Liver (tissue), 10 donors: ENCODE measurements at places on chromosomes 5 and 9.
A peak's percentile ranks its signal among the peaks of the same experiment; 100 is the strongest.

DNA sequence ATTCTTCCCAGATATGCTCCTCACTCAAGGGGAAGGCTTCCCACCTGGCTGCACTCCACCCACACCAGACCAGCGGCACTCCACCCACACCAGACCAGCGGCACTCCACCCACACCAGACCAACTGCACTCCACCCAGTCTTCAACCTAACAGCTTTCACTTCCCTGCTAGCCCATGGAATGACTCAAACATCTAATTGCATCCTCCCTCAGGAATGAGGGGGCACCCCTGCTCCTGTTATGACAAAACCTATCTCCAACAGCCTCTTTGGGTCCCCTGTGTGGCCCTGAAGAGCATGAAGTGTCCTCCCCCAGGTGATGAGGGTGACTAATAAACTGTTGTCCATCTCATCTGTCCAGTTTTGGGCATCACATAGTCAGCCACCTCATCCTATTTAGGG, 556.6 kb upstream of the TUSC1 start:
- no peak overlapping the region for H3K4me3 ChIP-seq
- H3K4me1 ChIP-seq = no peaks in the 10 kb centered on the region
- no peaks in the 10 kb centered on the region for H3K36me3 ChIP-seq
- no peak for DNase-seq
- H3K27ac ChIP-seq = no peak overlapping the region

DNA sequence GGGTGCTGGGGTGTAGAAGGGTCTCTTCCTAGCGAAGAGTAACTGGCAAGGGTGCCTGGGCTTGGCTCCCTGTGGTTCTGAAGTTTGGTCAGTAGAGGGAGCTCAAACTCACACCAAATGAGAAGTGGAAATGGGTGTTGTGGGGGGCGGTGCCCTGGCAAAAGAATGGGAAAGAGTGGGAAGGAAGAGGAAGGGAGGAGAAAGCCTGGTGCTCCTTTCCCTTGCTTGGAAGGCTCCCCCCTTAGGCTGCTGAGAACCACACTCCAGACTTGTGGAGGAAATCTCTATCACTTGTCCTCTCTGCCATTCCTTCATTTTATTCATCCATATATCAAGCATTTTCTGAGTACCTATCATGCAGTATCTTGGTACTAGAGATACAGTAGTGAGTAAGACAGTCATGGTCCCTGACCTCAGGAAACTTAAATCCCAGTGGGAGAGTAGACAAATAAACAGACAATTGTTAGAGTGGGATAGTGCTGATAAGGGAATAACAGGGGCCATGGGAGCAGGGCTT, 13.0 kb downstream of the SLC4A9 start:
- H3K4me1 ChIP-seq = no peaks in the 10 kb centered on the region
- no peaks in the 10 kb centered on the region for H3K36me3 ChIP-seq
- peak; percentile 65 for DNase-seq
- H3K27ac ChIP-seq = no peak overlapping the region
- no peak overlapping the region for H3K4me3 ChIP-seq
- no peaks in the 10 kb centered on the region for H3K27me3 ChIP-seq

GRCh38 chr5:19855031-19855430, 133.0 kb downstream of the CDH18 start:
- DNase-seq = no peak
- no peak overlapping the region for H3K27ac ChIP-seq
- no peaks in the 10 kb centered on the region for H3K27me3 ChIP-seq
- no peaks in the 10 kb centered on the region for H3K36me3 ChIP-seq

- no peaks in the 10 kb centered on the region for H3K27me3 ChIP-seq
- peaks cover 3% of the 10 kb centered on the region for H3K4me1 ChIP-seq
- no peaks in the 10 kb centered on the region for H3K36me3 ChIP-seq
- H3K4me3 ChIP-seq = no peak overlapping the region
- DNase-seq = no peak
These were observed 63.8 kb downstream of the SNCAIP start for GRCh38 chr5:122375801-122376200.

DNA sequence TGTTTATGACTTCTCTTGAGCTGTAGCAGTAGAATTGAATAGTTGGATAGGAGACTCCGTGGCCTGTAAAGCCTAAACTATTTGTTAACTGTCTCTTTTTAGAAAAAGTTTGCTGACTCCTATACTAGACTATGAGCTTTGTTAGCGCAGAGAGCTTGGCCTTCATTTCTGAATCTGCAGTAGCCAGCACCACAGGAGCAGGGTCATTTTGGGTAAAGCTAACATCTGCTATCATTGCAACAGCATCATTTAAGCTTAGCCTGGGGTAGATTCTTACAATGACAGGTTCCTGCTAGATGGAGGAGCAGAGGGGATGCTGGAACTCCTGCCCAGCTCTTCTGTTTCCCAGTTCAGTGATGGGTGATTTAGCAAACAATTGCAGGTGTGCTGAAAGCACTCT, 133.7 kb upstream of the ASTN2 start:
- no peak for DNase-seq
- no peaks in the 10 kb centered on the region for H3K27me3 ChIP-seq
- H3K4me3 ChIP-seq = no peak overlapping the region
- no peaks in the 10 kb centered on the region for H3K36me3 ChIP-seq

DNA sequence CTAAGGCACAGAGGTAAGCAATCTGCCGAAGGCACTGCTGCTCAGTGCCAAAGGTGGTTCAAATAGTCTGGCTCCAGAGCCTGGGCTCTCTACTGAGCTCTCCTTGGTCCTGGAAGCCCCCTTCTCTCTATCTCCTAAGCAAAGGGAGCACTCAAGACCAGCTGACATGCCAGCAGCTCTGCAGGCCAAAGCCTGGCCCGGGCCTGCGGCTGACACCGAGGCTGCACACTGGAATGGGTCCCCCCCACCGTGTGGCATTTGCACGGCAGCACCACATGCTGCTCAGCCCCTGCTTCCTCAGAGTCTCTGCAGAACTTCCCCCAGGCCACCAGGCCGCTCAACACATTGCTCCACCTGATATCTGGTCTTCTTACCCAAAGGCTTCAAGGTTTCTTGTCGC, 57.8 kb upstream of the GOLPH3 start:
- no peaks in the 10 kb centered on the region for H3K27me3 ChIP-seq
- H3K27ac ChIP-seq = peak overlapping the region; percentile 84
- no peak for DNase-seq
- H3K4me1 ChIP-seq = peaks cover 42% of the 10 kb centered on the region
- H3K36me3 ChIP-seq = no peaks in the 10 kb centered on the region
- no peak overlapping the region for H3K4me3 ChIP-seq
